ENCODE measurements at places on chromosomes 3 and 15. TPM values are rescaled to one million over a fixed set of nuclear protein-coding genes. Genes with fewer than 3 reads are reported as not detected.
A peak's percentile ranks its signal among the peaks of the same experiment; 100 is the strongest.

DNA sequence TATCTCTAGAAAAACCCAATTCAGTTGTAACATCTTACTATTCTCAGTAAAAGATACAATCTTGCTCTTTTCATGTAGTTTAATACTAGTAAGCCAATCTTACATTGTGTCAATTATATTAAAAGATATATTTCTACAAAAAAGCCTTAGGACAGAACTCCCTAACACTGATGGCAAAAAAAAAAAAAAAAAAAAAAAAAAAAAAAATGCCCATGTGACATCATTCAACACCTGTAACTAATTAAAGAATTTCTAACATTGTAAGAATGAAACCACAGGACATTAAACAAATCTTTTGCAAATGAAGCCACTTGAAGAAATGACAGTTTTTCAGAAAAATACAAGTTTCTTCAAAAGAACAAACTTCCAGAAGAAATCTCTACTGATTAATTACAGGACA lies 119.8 kb downstream of the SUCLG2 start:
- DNase-seq: no peak

DNA sequence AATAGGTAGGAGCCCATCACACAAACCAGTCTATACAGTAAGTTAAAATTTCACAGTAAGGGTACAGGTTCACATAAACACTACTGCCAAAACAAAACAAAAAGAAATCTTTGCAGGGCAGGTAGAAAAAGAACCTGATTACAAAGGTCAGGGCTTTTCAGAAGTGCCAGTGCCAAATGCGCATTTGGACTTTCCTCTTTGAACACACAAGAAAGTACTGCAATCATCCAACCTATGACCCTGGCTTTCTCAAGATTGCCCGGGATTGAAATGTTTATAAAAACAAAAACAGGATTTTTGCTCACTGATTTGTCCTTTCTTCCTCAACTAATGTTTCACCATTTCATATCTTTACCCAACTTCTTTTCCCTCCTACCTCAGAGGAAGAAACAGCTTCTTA lies 47.4 kb downstream of the CBLB start:
- no peak for DNase-seq

DNA sequence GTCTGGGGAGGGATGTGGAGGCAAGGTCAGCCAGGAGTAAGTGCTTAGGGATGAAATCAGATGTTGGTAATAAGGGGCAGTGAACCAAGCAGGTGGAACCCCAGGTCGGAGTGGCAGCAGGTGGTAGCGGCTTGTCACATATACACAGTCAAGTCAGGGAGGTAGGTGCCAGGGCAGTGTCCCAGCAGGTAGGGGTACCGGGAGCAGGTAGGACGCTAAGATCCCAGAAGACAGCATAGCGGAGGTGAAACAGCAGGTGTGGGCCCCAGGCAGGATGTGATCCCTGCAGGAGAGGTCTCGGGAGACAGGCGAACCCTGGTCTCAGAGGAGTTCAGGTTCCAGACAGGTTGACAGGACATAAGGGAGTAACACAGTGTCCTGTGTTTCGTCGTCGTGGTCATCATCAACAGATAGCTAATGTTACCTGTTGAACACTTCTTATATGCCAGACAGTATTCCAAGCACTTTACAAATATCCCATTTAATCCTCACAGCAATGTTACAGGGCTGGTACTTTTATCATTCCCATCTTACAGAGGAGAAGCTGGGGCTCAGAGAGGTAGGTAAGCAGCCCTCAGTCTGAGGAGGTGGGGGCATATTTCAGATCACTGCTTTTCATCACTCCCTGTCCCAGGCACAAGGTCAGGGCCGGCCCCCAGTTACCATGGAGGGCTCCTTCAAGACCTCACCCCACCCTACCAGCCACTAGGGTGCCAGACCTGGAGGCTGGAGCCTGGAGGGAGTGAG lies 241.6 kb downstream of the UACA start:
- no peak for DNase-seq

DNA sequence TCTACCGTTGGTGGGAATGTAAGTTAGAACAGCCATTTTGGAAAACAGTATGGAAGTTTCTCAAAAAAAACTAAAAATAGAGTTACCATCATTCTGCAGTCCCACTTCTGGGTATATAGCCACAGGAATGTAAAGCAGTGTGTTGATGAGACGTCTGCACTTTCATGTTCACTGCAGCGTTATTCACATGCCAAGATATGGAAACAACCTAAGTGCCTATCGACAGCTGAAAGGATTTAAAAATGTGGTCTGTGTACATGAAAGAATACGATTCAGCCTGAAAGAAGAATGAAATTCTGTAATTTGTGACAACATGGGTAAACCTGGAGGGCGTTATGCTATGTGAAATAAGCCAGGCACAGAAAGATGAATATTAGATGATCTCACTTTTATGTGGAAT lies 157.7 kb downstream of the THSD4 start:
- no peak for DNase-seq

- peak; percentile 39 for DNase-seq
These were observed 6.3 kb downstream of the MTMR10 start for GRCh38 chr15:30985081-30985531.

GRCh38 chr3:66383023-66383422 lies 117.8 kb downstream of the LRIG1 start:
- DNase-seq: no peak

GRCh38 chr3:79604681-79605080 lies 163.1 kb downstream of the ROBO1 start:
- no peak for DNase-seq

GRCh38 chr15:26866298-26867199 lies at the start of gene GABRA5:
TSS of gene GABRA5 (plus strand) at chr15:26867062. CDS start at chr15:26869249, 2,187 bp downstream.
- peak; percentile 47 for DNase-seq

DNA sequence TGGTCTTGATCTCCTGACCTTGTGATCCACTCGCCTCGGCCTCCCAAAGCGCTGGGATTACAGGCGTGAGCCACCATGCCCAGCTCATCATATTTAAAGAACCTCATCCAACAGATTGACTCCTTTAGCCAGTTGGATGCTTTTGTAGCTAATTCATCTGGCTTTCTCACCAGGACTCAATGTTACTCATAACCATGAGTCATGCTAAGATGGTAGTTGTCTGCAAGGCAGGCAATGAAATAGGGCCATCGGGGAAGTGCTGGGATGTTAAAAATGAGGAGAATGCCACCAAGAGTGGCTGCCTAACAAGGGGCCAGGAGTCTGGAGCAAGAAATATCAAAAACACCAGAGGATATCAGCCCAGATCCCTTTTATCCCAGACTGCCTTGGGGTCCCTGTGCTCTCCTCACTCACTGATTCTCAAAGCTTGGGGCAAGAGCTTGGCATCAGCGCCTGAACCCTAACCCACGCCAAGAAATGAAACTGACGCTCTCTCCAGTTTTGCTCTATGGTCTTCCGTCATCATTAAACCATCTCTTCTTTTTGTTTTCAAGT lies 7.4 kb upstream of the PCOLCE2 start:
- DNase-seq: no peak

DNA sequence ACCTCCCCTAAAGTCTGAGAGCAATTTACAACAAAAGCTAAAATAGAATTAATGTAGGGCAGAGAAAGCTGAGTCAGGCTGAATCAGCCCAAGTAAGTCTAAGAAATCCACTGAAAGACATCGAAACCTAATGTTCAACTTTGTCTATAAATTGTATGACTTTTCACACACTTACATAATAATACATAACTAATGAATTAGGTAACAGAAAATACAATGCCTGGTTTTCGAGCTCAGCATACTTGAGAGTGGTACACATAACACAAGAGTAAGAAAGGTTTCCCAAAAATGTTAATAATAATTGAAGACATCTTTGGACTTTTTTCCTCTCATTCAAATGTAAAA lies 55.3 kb upstream of the VGLL4 start:
- DNase-seq: no peak

- DNase-seq: peak; percentile 83
These were observed at the start of gene ZKSCAN7 for GRCh38 chr3:44554626-44555592. TSS of gene ZKSCAN7 (plus strand) at chr3:44555193. CDS start at chr3:44557048, 1,855 bp downstream.

The OR5K4 gene
- not detected for polyA plus RNA-seq

DNA sequence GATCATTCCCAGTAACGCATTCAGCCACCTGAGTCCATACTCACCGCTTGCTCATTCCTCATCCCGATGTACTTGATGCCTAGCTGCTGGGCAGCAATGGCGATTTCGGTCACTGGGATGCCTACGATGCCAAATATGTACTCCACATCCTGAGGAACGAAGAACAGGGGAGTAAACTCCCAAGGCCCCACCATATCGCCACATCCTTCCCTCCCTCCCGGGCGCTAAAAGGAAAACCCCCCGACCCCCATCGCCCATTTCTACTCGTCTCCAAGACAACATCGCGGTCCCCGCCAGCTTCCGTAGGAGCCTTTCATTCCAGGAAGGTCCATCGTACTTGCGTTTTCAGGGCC lies 347 bp downstream of the HACL1 start:
- DNase-seq: no peak

DNA sequence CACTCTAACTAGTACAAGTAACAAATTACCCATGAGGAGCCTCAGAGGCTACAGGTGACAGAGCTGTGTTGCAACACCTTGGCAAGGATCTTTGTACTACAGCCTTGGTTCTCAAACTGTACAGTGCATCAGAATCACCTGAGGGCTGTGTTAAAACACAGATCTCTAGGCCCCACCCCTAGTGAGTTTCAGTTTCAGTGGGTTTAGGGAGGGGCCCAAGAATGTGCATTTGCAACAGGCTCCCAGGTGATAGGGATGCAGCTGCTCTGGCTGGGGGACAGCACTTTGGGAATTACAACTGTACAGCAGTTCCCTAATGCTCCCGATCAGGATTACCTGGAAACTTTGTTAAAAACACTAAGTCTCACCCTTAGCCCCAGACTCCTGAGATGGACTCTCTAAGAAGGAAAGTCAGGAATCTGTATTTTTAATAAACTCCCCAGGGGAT lies 66.1 kb upstream of the NR2F2 start:
- no peak for DNase-seq

GRCh38 chr15:60254416-60254815 lies 143.4 kb downstream of the ANXA2 start:
- no peak for DNase-seq

DNA sequence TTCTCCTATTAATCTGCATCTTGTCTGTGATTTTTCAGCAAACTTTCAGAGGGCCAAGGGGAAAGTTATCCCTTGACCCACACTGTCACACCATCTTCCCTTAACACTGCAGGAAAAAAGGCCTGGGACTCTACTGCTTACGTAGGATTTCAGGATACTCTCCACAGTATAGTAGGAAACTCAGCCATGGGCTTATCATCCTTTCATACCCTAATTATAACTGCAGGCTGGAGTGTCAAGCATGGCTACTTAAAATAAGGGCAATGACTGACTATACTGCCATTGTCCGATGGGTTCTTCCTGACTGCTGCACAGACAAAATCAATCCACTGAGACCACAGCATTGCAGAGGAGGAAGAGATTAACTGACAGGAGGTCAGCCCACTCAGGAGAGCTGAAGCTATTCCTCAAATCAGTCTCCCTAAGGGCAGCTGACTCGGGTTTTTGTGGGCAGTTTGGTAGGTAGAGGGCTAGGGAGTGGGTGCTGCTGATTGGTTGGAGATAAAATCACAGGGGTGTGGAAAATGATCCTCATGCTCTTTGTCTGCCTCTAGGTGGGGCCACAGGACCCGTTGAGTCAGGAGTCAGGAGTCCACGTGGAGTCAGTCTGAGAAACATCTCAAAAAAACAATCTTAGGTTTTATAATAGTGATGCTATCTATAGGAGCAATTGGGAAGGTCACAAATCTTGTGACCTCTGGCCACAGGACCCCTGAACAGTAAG lies 118.2 kb upstream of the STRIT1 start:
- DNase-seq: no peak

- DNase-seq: no peak
These were observed 437.1 kb downstream of the SHQ1 start for GRCh38 chr3:72411126-72411525.

DNA sequence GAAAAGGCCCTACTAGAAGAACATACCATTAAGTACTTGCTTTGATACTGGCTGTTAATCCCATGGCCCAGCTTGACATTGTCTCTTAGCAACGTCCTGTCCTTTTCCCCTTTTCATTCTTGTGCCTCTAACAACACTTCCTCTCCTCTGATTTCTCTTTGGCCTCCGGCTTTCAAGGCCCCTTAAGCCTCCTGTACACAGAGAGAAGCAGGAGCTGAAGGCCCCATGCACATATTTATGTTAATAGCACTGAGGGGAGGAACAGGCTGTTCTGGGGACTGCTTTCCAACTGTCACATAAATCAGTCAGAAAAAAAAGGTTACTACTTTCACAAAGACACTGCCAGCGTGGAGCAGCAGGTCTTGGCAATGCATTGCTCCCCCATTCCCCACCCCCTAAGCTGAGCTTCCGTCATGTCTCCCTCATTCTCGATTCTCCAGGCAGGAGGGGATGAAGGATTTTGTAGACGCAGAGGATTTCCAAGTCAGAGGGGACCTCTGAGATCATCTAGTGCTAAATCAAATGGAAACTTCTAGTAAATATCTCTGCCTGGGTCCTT lies 257.4 kb upstream of the ADAMTS9 start:
- DNase-seq: no peak

The PRSS50 gene
- polyA plus RNA-seq: 0.06 TPM
